ENCODE measurements at places on chromosomes 1 and 21.

GRCh38 chr1:224430511-224431113 lies 4.0 kb downstream of the WDR26 start:
- peak; percentile 79 for DNase-seq

GRCh38 chr1:152162792-152163463 lies 3.9 kb upstream of the RPTN start:
- peak; percentile 20 for DNase-seq

DNA sequence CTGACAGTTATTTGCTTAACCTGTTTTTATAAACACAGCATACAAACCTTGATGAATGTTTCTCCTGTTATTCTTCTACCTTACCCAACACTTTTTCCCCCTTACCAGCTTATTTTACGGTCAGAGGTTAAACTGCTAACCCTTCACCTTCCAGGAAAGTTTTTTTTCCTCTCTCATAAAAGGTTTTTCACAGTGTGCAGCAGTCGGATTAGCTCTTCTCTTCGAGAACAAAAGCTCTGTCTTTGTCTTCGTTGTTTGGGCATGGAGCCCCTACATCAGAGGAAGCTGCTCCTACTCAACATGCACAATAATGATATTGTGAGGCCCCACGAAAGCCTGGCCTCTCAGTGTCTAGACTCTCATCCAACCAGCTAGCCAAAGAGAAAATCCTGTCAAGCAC lies 42.0 kb downstream of the DENND1B start:
- no peak for DNase-seq

GRCh38 chr1:50959303-50959912 lies 659 bp downstream of the FAF1 start:
- peak; percentile 63 for DNase-seq

DNA sequence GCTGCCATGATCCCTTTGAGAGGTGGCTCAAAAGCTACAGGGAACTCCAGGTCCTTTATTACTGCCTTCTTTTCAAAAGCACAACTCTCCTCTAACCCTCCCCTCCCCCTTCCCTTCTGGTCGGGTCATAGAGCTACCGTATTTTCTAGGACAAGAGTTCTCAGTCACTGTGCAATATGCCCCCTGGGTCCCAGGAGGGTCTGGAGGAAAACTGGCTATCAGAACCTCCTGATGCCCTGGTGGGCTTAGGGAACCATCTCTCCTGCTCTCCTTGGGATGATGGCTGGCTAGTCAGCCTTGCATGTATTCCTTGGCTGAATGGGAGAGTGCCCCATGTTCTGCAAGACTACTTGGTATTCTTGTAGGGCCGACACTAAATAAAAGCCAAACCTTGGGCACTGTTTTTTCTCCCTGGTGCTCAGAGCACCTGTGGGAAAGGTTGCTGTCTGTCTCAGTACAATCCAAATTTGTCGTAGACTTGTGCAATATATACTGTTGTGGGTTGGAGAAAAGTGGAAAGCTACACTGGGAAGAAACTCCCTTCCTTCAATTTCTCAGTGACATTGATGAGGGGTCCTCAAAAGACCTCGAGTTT lies 3.1 kb downstream of the BTG2 start:
- DNase-seq = no peak

- DNase-seq = peak; percentile 74
These were observed 123.2 kb upstream of the TNFSF4 start for GRCh38 chr1:173330149-173330951.

GRCh38 chr1:169933984-169934725 lies 40.5 kb upstream of the SCYL3 start:
- no peak for DNase-seq

DNA sequence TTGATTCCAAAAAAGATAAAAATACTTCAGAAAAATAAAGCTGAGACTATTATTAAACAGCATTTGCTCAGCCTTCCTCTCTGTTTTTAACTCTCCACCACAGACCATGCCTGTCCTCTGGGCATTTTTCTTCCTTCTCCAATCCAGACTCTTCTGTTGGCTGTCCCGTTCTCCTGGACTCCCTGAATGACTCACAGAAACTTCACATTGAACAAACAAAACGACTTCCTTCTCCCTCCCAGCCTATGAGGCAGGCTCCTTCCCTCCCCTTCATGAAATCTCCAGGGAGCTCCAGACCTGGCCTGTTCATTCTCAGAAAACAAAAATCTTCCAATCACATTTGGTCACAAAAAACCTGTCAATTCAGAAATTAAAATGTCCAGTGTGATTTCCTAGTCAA lies 421.3 kb downstream of the NPHP4 start:
- no peak for DNase-seq

GRCh38 chr1:3713840-3714239 lies 38.4 kb upstream of the CCDC27 start:
- no peak for DNase-seq

GRCh38 chr1:63665824-63666223 lies 72.6 kb downstream of the PGM1 start:
- DNase-seq = no peak

DNA sequence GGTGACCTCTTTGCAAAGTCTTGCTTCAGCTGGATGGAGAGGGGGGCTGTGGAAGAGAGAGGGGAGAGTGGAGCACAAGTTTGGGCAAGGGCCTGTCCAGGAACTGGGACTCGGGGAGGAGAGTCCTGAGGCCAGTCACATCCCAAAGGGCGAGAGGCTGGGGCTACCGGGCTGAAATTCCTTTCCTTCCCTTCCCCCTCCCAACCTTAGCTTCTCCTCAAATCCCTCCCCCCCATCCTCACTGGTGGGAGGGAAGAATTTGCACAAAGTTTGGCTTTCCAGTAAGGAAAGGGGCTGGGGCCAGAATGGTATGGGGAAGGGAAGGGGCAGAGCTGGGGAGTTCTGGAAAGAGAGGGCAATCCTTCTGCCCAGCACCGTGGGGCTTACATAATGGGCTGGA lies 854 bp downstream of the CNTN2 start:
- DNase-seq = no peak

DNA sequence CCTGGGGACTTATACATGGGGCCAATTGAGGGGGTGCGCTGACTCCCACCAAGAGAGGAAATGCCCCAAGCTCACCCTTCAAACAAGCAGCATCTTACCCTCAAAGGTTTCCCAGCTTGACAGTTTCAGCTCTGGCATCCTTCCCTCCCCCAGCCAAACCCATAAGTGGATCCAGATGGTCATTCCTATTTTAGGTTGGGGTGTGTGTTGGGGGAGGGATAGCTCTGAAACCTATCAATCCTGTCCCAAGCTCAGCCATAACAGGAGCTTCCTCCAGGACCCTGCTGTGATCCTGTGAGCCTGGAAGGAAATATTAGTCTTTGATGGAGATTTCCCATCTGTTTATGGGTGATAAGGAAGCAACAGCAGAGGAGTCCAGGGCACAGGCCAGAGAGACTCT lies 3.4 kb upstream of the TMEM222 start:
- DNase-seq = no peak
